ENCODE measurements at places on chromosomes 2 and 18. TPM values are rescaled to one million over a fixed set of nuclear protein-coding genes. Genes with fewer than 3 reads are reported as not detected.

NEU4 gene
- 4.2 TPM for total RNA-seq

HRH4 gene
- total RNA-seq: not detected

ACKR3 gene
- total RNA-seq: 21.4 TPM

GPN1 gene
- total RNA-seq: 30.3 TPM

GCKR gene
- not detected for total RNA-seq

TMEM247 gene
- total RNA-seq: not detected

All from skeletal muscle tissue (tissue), 5 donors.